Ascending aorta (tissue), 2 donors: ENCODE measurements at places on chromosomes 6 and 20. TPM values are rescaled to one million over a fixed set of nuclear protein-coding genes. Genes with fewer than 3 reads are reported as not detected.

DNA sequence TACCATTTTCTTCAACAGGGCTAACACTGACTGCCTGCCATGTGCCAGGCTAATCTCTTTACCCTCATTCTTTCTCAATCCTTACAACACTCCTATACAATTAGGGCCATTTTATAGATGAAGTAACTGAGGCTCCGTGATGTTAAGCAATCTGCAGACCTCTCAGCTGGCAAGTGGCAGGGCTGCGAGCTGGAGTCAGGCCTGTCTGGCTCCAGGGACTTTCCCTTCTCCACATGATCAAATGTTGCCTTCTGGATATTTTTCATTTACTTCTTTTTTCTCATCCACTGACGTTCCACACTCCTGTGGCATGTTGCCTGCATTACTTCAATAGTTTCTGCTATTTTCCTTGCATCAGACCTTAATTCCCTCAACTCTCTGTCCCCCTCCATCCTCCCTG lies 55.2 kb upstream of the TAGAP start:
- DNase-seq, result no peak

- no peak for DNase-seq
These were observed 8.5 kb downstream of the MOXD1 start for GRCh38 chr6:132392792-132393191.

BMP6 gene
- 16.0 TPM for total RNA-seq

PABPC1L gene
- total RNA-seq, result 22.9 TPM

DNA sequence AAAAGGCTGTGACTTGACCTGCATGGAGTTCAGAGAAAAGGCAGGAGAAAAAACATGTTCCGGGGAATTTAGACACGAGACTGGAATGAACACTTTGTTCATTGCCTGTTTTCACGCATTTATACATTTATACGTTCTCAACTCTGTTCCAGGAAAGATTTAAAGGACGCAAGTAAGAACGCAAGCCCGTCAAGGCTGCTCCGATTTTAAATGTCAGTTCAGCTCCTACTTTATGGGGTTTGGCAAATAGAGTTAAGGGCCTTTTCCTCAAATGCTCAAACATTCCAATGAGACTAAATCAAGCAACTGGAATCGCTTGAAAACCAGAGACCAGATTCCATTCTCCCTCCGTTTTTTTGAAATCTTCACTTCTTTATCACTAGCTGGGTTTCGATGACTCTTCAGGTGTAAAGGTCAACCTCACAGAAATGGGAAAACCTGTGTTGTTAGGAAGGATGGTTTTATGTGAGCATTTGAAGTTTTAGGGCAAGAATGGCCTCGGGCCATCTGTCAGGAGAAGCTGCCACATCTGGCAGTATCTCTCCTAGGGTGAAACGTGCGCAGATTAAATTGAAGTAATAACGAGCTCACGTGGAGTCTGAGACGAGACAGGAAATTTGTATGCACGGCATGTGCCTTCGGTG lies 24.9 kb downstream of the TTLL2 start:
- DNase-seq, result no peak
